ENCODE measurements at places on chromosomes 13 and 19.

GRCh38 chr13:101515504-101515903 lies 63.0 kb downstream of the ITGBL1 start:
- DNase-seq, result no peak

DNA sequence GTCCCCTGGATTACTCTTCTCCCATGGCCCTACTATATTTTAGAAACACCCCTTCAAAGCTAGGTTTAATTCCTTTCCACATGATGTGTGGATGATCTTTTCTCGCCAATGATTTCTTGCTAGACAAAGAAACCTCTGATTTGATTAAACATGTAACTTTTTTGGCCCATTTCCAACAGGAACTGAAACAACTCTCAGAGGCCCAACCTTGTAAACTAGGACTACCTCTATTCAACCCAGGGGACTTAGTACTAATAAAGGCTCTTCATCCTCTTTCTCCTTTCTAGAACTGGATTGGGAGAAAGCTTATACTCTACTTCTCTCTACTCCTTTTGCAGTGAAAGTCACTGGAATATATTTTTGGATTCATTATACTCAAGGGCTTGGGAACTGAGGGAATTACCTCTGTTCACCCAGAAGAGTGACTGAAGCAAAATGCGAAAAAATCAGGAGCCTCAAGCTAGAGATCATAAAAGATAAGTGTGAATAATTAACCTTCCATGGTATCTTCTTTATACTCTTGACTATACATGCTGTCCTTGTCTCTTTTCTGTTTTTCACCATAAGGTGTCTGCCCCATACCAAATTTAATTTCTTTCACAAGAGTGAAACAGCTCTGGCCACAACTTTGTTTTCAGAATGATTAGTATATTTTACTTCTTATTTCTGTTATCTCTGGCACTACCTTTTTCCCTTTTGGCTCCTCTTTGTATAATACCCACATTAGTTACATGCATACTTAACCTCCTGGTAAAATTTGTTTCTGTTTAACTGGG lies 977.6 kb downstream of the SLITRK5 start:
- DNase-seq, result no peak

- DNase-seq, result no peak
Measured at GRCh38 chr19:2806736-2807378, 12.8 kb upstream of the ZNF554 start.

- no peak for DNase-seq
Measured at GRCh38 chr19:36819130-36819630, 19.0 kb downstream of the ZNF790 start.

- no peak for DNase-seq
Measured at GRCh38 chr19:32674153-32674930, 638 bp downstream of the ANKRD27 start.

- no peak for DNase-seq
Measured at GRCh38 chr19:2716275-2716650, 4.9 kb downstream of the DIRAS1 start.

- no peak for DNase-seq
Measured at GRCh38 chr13:99967869-99968520, 3.6 kb downstream of the ZIC5 start.

- no peak for DNase-seq
Measured at GRCh38 chr13:24218977-24219376, 58.5 kb downstream of the SPATA13 start.

GRCh38 chr19:21321134-21321533 lies 8.1 kb downstream of the ZNF708 start:
- DNase-seq, result no peak

- DNase-seq, result no peak
Measured at GRCh38 chr19:36528921-36529518, 949 bp upstream of the ZNF260 start.

- DNase-seq, result no peak
Measured at GRCh38 chr13:45016792-45017425, 27.6 kb downstream of the GPALPP1 start.

DNA sequence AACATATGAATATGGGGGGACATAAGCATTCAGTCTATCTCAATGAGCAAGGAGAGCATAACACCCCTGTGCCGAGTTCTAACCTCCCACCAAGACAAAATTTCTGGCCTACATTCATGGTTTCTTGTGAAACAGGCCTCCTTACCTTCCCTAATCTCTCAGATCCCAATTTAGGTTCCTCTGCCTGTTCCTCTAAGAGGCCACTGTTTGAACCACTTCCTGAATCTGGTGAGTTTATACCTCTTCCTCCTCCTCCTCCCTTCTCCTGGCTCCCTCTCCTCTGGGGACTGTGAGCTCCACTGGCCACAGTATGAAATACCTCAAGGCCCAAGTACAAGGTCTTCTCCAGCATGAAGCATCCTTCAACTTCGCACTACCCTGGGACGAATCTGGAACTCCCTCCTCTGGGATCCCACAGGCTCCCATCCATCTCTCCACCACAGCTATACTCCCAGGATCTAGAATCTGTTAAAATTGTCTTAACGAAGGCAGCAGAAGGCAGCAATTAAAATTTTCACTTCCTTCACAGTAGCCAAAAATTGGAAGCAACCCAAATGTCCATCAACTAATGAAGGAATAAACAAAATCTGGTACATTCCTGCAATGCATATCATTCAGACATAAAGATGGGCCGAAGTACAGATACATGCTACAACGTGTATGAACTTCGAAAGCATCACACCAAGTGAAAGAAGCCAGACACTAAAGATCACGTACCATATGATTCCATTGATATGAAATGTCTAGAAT lies 7.8 kb upstream of the SIGLECL1 start:
- no peak for DNase-seq

- no peak for DNase-seq
Measured at GRCh38 chr13:99973163-99973807, 1.7 kb upstream of the ZIC5 start.

DNA sequence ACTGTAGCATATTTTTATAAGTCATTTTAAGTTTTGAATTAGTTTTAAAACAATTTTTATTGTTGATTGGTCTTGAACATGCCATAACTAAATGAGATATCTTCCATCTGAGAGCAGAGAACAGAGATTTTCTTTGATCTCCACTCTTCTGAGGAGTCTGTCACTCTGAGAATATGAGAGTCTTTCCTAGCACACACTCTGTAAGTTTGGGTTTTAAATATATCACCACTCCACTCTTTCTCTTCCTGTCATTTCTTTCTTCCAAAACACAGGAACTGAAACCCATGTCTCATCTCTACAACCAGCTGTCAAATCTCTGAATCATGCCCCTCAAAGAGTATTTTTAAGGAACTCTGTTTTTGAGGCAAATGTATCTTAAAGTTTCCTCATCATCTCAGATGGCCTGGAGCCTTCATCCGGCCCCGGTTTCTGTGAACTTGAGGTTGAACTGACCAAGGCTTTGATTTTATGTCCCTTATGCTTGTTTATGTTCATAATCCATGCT lies 698.2 kb upstream of the SGCG start:
- no peak for DNase-seq

- DNase-seq, result no peak
Measured at GRCh38 chr13:112161521-112162301, 94.8 kb downstream of the SOX1 start.

GRCh38 chr13:41007744-41008128 lies 11.4 kb downstream of the ELF1 start:
- DNase-seq, result no peak

DNA sequence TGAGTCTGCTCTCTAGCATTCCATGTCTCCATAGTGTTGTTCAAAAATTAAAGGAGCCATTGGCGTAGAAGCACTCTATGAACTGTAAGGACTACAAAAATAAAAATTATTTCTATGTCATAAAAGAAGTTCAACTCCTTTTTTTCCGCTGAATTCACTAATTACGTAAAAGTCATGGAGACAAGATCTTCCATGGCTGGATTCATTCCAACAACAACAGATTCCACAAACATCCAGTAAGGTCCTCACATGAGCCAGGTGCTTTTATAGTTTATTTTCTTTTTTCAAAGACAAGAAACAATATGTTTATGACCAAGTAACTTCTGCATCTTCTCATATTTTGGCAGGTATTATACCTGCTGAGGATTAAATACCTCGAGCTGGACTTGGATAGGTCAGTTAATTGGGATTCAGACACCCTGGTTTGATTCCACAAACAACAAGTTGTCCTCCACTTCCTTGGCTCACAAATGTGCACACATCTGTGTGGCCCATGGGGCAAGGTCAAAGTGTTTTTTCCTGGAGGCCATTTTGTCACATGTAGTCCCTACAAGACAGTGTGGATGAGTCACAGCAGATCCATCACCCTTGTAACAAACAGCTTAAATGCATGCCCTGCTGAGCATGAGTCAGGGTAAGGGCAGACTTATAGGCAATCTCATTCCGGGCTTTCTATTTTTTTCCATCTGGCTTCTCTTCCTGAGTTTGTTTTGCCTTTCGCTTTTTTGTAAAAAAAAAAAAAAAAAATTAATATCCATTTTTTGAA lies 475.6 kb downstream of the COG6 start:
- DNase-seq, result no peak

- DNase-seq, result no peak
Measured at GRCh38 chr19:4089400-4089908, 22.8 kb upstream of the ZBTB7A start.

DNA sequence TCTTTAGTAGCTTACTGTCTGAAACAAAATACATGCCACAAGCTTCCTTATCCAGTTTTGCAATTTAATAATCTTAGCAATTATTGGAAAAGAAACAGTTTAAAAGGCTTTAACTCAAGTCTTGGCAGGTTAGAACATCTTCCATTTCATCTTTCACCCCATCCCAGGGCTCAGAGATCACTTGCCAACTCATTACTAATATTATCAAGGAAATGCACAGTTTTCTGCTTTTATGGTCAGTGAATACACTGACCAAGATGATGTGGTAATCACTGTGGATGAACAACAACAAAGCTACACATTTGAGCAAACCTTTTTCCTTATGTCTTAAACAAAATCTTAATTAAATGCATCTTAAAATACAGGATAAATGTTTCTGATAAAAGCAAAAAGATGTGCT lies 48.0 kb upstream of the ITM2B start:
- DNase-seq, result no peak

DNA sequence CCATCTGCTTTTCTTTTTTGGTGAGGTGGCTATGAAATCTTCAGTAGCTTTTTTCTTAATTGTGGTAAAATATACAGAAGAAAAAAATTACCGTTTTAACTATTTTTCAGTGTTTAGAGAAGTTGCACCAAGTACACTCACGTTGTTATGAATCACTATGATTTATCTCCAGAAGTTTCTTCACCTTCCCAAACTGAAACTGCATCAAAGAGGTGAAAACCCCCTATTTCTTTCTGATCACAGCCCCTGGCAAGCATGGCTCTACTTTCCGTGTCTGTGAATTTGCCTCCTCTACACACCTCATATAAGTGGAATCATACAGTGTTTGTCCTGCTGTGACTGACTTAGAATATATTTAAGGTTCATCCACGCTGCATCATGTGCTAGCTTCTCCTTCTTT lies 15.6 kb upstream of the SIGLEC10 start:
- DNase-seq, result no peak

Data from substantia nigra (tissue), 51 donors.